Testis (tissue), 5 donors: ENCODE measurements at places on chromosomes 12 and 14. TPM values are rescaled to one million over a fixed set of nuclear protein-coding genes. Genes with fewer than 3 reads are reported as not detected.

GRCh38 chr14:82075566-82075965, 541.9 kb upstream of the SEL1L start:
- DNase-seq, result peak; percentile 64
- no peaks in the 10 kb centered on the region for H3K4me1 ChIP-seq
- no peak overlapping the region for H3K27ac ChIP-seq
- H3K36me3 ChIP-seq, result no peaks in the 10 kb centered on the region
- H3K4me3 ChIP-seq, result no peak overlapping the region
- H3K27me3 ChIP-seq, result no peaks in the 10 kb centered on the region

DNA sequence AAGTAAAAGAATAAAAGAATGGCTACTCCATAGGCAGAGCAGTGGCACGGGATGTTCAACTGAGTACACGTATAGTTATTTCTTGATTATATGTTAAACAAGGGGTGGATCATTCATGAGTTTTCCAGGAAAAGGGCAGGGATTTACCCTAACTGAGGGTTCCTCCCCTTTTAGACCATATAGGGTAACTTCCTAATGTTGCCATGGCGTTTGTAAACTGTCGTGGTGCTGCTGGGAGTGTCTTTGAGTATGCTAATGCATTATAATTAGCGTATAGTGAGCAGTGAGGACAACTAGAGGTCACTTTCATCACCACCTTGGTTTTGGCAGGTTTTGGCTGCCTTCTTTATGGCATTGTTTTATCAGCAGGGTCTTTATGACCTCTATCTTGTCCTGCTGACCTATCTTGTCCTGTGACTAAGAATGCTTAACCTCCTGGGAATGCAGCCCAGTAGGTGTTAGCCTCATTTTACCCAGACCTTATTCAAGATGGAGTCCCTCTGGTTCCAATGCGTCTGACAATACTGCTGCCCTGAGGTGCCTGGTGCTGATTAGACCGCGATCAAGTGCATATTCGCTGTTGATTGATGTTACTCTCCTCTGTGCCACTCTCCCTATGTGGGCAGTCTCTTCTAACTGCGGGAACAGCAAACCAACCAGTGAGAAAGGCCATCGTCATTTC, 67.6 kb upstream of the AMN1 start:
- no peak for DNase-seq
- no peaks in the 10 kb centered on the region for H3K27me3 ChIP-seq
- H3K4me3 ChIP-seq, result no peak overlapping the region
- no peak overlapping the region for H3K27ac ChIP-seq
- H3K36me3 ChIP-seq, result no peaks in the 10 kb centered on the region

- no peaks in the 10 kb centered on the region for H3K36me3 ChIP-seq
- H3K27me3 ChIP-seq, result no peaks in the 10 kb centered on the region
- DNase-seq, result no peak
- no peak overlapping the region for H3K27ac ChIP-seq
- no peaks in the 10 kb centered on the region for H3K4me1 ChIP-seq
These were observed 648.5 kb downstream of the RPS29 start for GRCh38 chr14:48937541-48938195.

DNA sequence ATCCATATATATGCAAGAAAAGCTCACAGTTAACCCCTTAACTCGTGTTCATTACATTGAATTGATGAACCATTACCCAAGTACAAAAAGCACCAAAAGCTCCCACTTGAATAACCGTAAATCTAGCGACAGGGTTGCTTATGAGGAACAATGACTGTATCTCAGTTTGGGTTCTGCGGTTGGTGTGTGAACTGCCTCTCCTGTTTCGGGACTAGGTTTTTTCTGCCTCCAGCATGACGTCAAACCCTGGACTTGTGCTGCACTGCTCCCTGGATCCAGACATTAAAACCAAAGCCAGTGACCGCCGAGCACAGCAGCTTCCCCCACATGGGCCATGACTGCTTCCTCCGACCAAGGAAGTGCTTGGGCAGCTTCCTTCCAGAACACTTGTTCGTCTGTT, 77.7 kb downstream of the SETD3 start:
- DNase-seq, result no peak
- H3K27ac ChIP-seq, result no peak overlapping the region
- H3K36me3 ChIP-seq, result no peaks in the 10 kb centered on the region
- H3K4me3 ChIP-seq, result no peak overlapping the region
- H3K27me3 ChIP-seq, result no peaks in the 10 kb centered on the region

- H3K4me1 ChIP-seq, result no peaks in the 10 kb centered on the region
- no peak overlapping the region for H3K4me3 ChIP-seq
- H3K27ac ChIP-seq, result no peak overlapping the region
These were observed 133.4 kb downstream of the ESRRB start for GRCh38 chr14:76509311-76509710.

- no peaks in the 10 kb centered on the region for H3K36me3 ChIP-seq
- no peaks in the 10 kb centered on the region for H3K27me3 ChIP-seq
- no peak for DNase-seq
- no peak overlapping the region for H3K4me3 ChIP-seq
- H3K27ac ChIP-seq, result no peak overlapping the region
- H3K4me1 ChIP-seq, result peaks cover 31% of the 10 kb centered on the region
These were observed 29.0 kb downstream of the CDK17 start for GRCh38 chr12:96371138-96371789.

The DIO3 gene
- 4.6 TPM for total RNA-seq

The TMPRSS12 gene
- total RNA-seq, result 8.9 TPM

The RILPL1 gene
- 20.9 TPM for total RNA-seq

The B4GALNT3 gene
- total RNA-seq, result 16.7 TPM

The FOXG1 gene
- total RNA-seq, result 4.5 TPM

The GNB3 gene
- total RNA-seq, result 5.0 TPM

The CIDEB gene
- 6.6 TPM for total RNA-seq

The NELL2 gene
- 9.0 TPM for total RNA-seq

The GDF3 gene
- total RNA-seq, result not detected

The KRT71 gene
- total RNA-seq, result 0.12 TPM
